ENCODE measurements at places on chromosomes 3 and 15. TPM values are rescaled to one million over a fixed set of nuclear protein-coding genes. Genes with fewer than 3 reads are reported as not detected.

Gene LSAMP
- 10.7 TPM for total RNA-seq

Gene LRRN1
- total RNA-seq: not detected

Gene GOLGA8S
- total RNA-seq: under 0.01 TPM

Gene DPPA2
- not detected for total RNA-seq

Gene NEIL1
- total RNA-seq: 6.3 TPM

Gene ERICH6
- 0.17 TPM for total RNA-seq

Gene SLC9A9
- 65.9 TPM for total RNA-seq

Gene ALDH1A3
- 213 TPM for total RNA-seq

Gene CLDN16
- total RNA-seq: not detected

Gene LAMB2
- total RNA-seq: 711 TPM

Gene FANCD2OS
- not detected for total RNA-seq

Gene PIGZ
- 1.3 TPM for total RNA-seq

Gene SNX4
- total RNA-seq: 23.8 TPM

Gene AGTR1
- total RNA-seq: 2.5 TPM

Gene CRABP1
- total RNA-seq: not detected

Gene PIGX
- total RNA-seq: 6.5 TPM

Gene HTD2
- total RNA-seq: 6.4 TPM

Gene LYZL4
- total RNA-seq: not detected

Gene ZNF80
- total RNA-seq: not detected

Gene SHF
- 2.7 TPM for total RNA-seq

Gene TMCO5A
- not detected for total RNA-seq

Gene MRPL47
- total RNA-seq: 29.8 TPM

Gene EPB42
- total RNA-seq: not detected

Gene SNTN
- total RNA-seq: not detected

Gene GALNT15
- total RNA-seq: 16.0 TPM

Gene TTLL13
- 0.16 TPM for total RNA-seq

Gene SLC27A2
- not detected for total RNA-seq

Data from bronchial smooth muscle cell (primary cell).